ENCODE measurements at places on chromosomes 16 and 17.
A peak's percentile ranks its signal among the peaks of the same experiment; 100 is the strongest.

- peak; percentile 90 for DNase-seq
Measured at GRCh38 chr16:85428168-85428898, 184.8 kb upstream of the GSE1 start.

DNA sequence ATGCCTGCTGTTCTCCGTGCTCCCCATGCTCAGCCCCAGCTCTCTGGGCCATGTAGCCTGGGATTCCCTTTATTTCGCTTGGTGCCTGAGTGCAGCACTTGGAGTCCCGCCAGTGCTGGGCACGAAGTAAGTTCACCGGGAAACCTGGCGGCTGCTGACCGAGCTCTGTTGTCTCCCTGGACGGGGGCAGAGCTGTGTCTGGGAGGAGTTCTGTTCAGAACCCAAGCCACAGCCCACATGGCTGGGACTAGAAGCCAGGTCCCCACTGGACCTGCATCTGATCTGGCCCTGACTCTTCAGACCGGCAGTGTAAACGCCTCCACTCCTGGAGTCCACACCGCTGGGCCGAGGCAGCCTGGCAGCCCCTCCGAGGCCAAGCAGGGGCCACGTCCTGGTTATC lies 37.5 kb upstream of the CIBAR2 start:
- DNase-seq = no peak

DNA sequence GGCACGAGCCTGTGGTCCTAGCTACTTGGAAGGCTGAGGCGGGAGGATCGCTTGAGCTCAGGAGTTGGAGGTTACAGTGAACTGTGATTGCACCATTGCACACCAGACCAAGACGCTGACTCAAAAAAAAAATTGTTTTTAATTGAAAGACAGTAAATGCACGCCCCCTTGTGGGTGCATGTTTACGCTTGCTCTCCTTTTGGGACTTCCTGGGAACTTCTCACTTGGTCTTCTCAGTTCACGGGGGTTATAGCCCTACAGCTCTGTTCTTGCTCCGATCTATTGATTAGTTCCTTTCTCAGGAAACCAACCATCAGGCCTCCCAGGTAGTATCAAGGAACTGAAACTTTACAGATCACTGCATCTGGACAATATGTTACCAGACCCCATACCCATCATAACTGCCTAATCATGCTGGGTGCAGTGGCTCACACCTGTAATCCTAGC lies 14.2 kb upstream of the RIPOR1 start:
- no peak for DNase-seq

GRCh38 chr16:72189865-72190371 lies 18.0 kb upstream of the PMFBP1 start:
- no peak for DNase-seq

DNA sequence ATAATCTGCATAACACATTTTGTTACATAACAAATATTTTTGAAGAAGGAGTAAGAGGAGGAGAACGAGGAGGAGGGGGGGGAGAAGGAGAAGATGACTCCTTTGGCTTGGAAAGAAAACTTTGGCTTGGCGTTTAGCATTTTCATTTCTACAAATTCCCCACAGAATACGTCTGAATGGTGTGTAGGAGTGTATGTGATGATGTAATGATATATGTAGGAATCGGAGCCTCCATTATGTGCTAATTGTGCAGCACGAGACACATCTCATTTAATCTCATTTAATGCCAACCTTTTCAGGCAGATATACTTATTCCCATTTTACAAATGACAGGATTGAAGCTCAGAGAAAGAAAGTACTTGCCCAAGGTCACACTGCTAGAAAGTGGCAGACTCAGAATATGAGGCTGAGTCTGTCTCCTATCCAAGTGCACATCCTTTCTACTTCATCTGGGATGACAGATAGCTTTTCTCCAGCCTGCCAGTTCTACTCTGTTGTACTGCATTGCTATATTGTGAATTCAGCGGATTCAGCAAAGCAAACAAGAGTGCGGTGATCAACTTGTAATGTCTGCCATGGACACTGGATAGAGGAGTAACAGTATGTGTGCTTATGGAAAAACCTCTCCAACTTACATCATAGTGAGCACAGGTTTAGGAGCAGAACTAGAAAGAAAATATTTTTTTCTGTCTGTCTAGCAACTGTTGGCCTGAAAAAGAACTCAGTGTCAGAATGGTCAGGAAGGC lies 10.4 kb upstream of the SLC47A2 start:
- DNase-seq = no peak

DNA sequence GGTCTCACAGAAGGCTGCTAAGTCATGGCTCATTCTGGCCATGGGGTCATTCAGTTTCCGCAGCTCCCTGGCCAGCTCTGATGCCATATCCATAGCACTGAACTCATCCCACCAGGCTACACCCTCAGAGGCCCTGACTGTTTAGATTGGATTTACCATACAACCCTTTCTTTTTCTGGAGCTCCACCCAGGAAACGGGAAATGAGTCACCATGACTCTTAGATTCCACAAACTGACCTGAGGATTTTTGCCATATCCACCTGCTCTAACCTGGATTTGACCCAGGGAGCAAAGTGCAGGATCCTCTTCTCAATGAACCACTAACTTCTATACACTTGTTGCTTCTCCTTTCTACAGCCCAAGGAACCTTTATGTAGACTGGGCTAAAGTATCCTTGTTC lies 20.3 kb upstream of the CALB2 start:
- peak; percentile 67 for DNase-seq

Data from 8988T (cell line).